AG10803 (cell line): ENCODE measurements at places on chromosomes 4 and X.

DNA sequence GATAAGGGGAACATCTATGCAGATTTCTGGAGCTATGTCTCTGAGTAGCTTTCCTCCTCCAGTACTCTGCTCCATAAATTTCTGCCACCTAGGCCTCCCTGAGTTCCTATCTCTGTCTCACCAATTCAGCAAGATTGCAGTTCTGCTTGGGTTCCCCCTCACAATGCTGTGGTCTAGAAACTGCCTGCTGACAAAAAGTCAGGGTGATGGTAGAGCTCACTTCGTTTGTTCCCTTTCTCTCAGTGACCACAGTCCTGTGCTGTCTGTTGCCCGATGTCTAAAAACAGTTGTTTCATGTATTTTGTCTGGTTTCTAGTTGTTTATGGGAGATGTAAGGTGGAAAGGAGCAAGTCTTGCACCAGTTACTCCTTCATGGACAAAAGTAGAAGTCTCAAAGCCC lies 41.1 kb downstream of the AMMECR1 start:
- no peak for DNase-seq

GRCh38 chr4:10492464-10492863 lies 35.2 kb upstream of the ZNF518B start:
- no peak for DNase-seq

GRCh38 chrX:132001127-132001526 lies 22.0 kb upstream of the STK26 start:
- no peak for DNase-seq

- DNase-seq = no peak
These were observed 5.7 kb upstream of the ZNF330 start for GRCh38 chr4:141215030-141215429.

DNA sequence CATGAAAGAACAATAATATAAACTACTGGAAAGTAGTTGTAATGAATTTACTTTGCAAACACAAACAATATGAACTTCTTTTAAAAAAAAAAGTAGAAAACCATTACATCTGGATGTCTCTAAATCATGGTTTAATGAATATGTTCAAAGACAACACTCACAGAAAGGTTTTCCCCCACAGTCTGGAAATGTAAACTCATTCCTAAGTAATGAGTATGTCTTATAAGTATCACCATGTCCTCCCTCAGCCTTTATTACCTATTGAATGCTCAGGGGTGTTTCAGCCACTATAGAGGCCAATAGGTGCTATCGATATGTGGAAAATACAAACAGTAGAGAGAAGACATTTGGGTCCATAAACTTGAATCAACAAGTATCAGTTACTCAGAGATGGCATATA lies 186.7 kb downstream of the PALLD start:
- DNase-seq = peak; percentile 54

GRCh38 chrX:101408532-101408841 lies 465 bp downstream of the HNRNPH2 start:
- DNase-seq = no peak

- DNase-seq = no peak
These were observed 399.6 kb upstream of the NDST3 start for GRCh38 chr4:117634716-117635115.

DNA sequence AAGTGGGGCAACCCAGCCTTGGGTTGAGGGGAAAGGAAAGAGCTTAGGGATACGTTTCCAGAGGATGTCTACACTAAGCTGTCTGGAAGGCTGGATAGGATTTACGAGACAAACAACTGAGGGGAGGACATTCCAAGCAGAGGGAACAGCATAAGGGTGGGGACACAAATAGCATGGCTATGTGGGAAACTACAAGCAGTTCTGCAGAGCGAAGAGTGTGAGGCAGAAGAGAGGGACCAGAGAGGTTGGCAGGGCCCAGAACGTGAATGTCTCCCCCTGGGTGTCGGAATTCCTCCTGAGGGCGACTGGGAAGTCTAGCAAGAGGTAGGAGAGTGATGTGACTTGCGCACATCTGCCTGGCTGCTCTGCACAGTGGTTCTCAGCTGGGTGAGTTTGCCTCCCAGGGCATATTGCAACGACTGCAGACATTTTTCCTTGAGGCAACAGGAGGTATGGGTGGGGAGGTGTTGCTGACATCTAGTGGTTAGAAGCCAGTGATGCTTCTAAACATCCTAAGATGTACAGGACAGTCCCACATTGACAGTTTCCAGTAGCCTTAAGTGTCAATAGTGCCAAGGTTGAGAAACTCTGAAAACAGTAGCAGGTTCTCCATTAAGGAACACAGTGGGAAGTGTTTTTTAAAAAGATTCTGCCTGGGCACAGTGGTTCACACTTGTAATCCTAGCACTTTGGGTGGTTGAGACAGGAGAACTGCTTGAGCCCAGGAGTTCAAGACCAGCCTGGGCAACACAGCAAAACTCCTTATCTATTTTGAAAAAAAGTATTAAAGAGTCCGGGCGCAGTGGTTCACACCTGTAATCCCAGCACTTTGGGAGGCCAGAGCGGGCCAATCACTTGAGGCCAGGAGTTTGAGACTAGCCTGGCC lies 9.2 kb downstream of the NDUFA1 start:
- peak; percentile 70 for DNase-seq

DNA sequence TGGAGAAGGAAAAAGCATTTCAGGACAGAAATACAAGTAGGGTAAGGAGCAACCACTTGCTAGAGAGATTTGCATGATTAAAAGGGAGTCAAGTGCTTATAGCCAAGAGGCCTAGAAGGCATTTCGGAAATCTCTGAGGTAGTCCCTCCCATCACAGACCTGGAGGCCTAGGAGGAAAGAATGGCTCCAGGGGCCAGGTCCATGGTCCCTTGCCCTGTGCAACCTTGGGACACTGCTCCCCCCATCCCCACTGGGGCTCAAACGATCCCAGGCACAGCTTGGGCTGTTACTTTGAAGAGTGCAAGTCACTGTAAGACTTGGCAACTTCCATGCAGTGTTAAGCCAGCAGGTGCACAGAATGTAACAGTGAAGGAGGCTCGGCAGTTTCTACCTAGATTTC lies 51.2 kb upstream of the FBXW7 start:
- no peak for DNase-seq

DNA sequence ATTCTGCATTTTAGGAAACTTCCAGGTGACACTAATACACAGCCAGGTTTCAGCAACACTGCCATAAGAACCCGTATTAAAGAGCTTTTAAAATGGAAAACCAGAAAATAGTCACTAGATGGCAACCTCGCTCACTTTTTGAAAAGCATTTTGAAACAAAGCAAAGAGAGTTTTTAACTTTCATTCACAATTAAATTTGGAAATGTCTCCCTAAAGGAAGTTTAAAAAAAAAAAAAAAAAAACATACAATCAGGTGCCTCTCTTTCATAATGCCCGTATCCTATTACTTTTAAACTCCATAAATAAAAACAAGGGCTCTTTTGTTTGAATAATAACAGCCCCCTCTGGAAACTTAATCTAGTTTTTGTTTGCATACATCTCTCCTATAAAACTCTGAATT lies 20.3 kb downstream of the MEPE start:
- DNase-seq = peak; percentile 61

- peak; percentile 70 for DNase-seq
These were observed 1299.9 kb downstream of the C4orf33 start for GRCh38 chr4:130395871-130396270.

DNA sequence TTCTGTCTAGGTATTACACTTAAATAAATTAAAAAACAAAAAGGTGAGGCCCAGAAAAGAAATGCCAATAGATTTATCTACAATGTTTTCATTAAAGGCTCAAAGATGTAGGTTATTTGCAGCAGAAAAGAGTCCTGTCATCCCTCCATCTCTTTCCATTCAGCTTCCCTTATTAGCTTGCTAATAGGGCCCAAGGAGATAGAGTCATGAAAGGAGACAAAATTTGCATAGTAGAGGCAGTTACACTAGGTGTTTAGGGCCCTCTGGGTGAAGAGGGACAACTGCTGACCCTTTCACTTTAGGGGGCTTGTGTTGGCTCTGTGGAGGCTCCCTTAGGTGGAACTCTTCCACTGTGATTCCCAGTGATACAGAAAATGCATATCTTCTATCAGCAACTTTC lies 58.4 kb upstream of the TACR3 start:
- DNase-seq = no peak

GRCh38 chr4:95839891-95840290 lies at the start of gene PDHA2:
TSS of gene PDHA2 (plus strand) at chr4:95840093. CDS start at chr4:95840151, 58 bp downstream.
- no peak for DNase-seq

- DNase-seq = no peak
These were observed 1995.9 kb downstream of the C4orf33 start for GRCh38 chr4:131091896-131092295.

DNA sequence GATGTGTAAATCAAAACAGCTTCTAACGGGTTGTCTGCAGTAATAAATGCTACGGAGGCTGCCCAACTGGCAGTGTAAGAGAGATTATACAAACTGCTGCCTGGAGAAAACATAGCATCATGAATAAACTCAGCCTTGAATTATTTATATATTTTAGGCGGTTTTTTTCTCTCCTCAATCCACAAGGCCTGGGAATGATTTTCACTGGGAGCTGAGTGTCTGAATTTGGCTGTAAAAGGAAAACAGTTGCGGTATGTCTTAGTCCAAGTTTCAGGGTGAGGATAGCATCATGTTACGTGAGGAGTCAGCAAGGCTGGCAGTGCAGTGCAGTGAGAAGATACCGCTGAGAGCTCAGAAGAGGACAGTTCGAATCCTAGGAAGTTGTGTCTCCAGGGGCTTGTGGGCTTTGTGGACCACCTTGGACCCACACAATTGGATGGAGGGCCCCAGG lies 291.5 kb upstream of the BOD1L1 start:
- peak; percentile 99 for DNase-seq

DNA sequence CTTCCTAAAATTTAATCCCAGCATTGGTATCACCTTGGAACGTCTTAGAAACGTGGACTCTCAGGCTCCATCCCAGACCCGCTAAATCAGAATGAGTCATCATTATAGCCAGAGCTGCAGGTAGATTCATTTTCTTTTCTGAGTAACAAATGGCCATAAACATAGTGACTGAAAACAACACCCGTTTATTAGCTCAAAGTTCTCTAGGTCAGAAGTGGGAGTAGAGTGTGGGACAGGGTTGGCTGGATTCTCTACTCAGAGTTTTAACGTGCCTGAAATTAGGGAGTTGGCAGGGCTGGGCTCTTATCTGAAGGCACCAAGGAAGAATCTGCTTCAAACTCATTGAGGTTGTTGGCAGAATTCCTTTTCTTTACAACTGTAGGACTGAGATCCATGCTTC lies 101.8 kb upstream of the C1QTNF7 start:
- DNase-seq = no peak

DNA sequence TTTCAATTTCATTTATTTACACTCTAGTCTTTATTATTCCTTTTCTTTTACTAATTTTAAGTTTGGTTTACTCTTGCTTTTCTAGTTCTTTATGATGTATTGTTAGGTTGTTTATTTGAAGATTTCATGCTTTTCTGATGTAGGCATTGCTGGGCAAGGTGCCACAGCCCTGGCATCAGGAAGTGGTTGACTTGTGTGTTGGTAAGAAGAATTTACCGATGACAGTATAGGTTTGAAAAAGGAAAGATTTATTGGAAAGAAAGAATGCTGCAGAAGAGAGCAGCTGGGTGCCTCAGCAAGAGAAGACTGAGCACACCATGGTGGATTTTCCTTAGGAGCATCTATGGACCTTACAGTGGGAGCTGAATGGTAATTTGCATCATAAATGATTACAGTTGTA lies 153.2 kb downstream of the KLF8 start:
- no peak for DNase-seq

- peak; percentile 35 for DNase-seq
These were observed 71.0 kb downstream of the AFF1 start for GRCh38 chr4:87005690-87006425.

DNA sequence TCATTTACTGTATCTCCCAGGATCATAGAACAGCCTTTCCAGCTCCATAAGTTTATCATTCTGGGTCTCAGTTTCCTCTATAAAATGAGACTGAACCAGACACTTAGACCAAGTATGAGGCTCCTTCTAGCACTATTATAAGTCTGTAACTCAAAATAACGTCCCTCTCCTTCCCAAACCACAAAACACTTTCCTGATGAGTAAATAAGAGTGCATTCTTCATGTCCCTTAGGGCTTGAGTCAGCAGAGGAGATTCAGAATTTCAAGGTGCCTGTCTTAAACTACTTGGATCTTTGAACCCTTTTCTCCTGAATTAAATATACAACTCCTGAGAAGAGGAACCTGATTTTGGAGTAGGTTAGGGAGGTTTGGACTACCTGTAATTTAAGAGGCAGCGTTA lies 62.6 kb downstream of the GLRA2 start:
- peak; percentile 67 for DNase-seq

DNA sequence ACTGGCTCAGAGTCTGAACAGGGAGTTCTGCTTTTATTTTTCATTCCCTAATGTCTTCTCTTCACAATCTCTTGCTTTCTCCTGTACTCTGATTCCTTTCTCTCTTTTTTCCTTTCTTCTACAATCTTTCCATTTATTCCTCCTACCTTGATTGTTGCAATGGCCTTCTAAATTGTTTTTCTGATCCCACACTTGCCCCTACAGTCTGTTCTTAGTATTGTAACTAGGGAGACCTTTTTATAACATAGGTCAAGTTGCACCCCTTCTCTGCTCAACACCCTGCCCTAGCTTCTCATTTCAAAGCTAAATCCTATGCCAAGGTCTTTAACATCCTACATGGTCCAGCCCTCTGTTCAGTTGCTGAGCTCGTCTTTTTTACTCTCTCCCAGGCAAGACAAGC lies 277.9 kb downstream of the GBA3 start:
- DNase-seq = no peak

- DNase-seq = peak; percentile 63
These were observed 33.0 kb downstream of the PLAC1 start for GRCh38 chrX:134625315-134625718.

DNA sequence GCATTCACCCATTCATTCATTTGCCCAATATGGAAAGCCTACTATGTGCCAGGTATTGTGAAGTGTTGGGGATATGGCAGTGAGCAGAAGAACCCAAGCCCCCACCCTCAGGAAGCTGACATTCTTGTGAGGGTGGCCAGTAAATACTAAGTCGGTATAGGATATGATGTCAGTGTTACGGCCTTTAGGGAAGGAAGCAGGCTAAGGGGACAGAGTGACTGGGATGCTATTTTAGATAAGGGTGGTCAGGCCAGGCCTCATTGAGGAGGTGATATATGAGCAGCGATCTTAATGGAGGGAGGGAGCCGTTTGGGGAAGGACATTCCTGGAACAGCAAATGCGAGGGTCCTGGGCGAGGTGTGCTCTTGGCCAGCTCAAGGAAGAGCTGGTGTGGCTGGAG lies 2.0 kb downstream of the ATP6AP1 start:
- DNase-seq = no peak

- no peak for DNase-seq
These were observed 443.5 kb downstream of the PCDH10 start for GRCh38 chr4:133592591-133592990.
